ENCODE measurements at places on chromosomes 16 and 17. TPM values are rescaled to one million over a fixed set of nuclear protein-coding genes. Genes with fewer than 3 reads are reported as not detected.
A peak's percentile ranks its signal among the peaks of the same experiment; 100 is the strongest.

GRCh38 chr17:50180620-50181019 is 14.8 kb downstream of the SGCA start:
- no peak for DNase-seq
- H3K4me3 ChIP-seq: no peak overlapping the region
- no peaks in the 10 kb centered on the region for H3K36me3 ChIP-seq
- no peaks in the 10 kb centered on the region for H3K27me3 ChIP-seq
- H3K27ac ChIP-seq: no peak overlapping the region
- H3K4me1 ChIP-seq: peaks cover 13% of the 10 kb centered on the region

TMEM100 gene
- total RNA-seq: not detected

SLC16A13 gene
- 8.1 TPM for total RNA-seq

HSPB9 gene
- total RNA-seq: 0.11 TPM

ASGR1 gene
- 0.46 TPM for total RNA-seq

DNA sequence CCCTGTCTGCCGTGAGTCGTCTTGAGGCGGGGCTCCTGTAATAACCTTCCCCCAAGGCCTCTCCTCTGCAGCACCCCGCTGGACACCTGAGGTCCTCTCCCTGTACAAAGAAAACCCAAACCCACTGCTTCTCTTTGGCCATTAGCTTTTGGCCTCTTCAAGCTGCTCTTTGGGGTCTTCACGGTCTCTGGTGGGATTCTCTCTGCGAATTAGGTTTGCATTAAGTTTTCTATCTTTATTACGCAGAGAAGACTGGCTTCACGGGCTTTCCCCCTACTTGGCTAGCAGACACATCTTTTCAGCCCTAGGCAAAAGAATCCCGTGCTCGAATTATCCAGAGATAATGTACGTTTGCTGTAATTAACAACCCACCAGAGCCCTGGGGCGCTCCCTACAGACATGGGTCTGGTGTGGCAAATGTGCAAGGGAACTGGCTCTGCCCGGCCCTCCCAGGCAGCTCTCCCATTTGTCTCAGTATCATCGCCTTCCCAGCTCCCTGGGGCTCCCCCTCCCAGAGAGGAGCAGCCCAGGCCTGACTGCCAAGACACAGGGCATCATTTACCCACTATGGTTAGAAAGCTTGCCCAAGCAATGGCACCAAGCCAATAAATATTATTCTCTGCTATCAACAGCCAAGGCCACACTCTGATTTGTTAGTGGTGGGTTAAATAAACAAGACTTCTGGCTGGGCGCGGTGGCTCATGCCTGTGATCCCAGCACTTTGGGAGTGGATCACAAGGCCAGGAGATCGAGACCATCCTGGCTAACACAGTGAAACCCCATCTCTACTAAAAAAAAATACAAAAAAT is 24.7 kb upstream of the KLHDC4 start:
- H3K4me1 ChIP-seq: no peaks in the 10 kb centered on the region
- no peak overlapping the region for H3K4me3 ChIP-seq
- DNase-seq: no peak

DNA sequence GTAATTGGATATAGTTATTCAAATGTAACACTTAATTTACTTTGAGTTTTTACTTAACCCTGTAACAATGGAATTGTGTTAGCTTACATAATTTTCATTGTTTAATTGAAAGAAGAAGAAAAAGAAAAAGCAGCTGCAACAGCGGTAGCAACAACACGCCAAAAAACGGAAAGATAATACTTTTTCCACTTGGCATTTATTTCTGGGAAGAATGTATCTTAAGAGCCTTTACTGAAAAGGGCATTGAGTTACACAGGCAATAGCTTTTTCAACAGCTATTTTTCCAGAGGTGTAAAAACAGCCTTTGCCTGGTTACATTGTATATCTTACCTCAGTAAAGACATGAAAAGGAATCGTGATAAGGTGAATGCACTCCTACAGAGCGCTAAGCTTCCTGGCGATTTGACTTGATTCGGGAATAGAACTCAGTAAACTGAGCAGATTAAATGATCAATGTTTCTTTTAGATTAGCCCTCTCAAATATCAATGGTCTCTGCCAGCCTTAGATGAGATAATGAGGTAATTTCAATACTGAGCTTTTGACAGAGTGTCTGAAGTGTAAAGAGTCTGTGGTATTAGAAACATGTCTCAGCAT is 311.3 kb downstream of the CDH13 start:
- DNase-seq: no peak
- H3K36me3 ChIP-seq: no peaks in the 10 kb centered on the region
- H3K27me3 ChIP-seq: no peaks in the 10 kb centered on the region
- no peak overlapping the region for H3K27ac ChIP-seq
- H3K4me3 ChIP-seq: no peak overlapping the region
- no peaks in the 10 kb centered on the region for H3K4me1 ChIP-seq

PRSS22 gene
- total RNA-seq: not detected

DNA sequence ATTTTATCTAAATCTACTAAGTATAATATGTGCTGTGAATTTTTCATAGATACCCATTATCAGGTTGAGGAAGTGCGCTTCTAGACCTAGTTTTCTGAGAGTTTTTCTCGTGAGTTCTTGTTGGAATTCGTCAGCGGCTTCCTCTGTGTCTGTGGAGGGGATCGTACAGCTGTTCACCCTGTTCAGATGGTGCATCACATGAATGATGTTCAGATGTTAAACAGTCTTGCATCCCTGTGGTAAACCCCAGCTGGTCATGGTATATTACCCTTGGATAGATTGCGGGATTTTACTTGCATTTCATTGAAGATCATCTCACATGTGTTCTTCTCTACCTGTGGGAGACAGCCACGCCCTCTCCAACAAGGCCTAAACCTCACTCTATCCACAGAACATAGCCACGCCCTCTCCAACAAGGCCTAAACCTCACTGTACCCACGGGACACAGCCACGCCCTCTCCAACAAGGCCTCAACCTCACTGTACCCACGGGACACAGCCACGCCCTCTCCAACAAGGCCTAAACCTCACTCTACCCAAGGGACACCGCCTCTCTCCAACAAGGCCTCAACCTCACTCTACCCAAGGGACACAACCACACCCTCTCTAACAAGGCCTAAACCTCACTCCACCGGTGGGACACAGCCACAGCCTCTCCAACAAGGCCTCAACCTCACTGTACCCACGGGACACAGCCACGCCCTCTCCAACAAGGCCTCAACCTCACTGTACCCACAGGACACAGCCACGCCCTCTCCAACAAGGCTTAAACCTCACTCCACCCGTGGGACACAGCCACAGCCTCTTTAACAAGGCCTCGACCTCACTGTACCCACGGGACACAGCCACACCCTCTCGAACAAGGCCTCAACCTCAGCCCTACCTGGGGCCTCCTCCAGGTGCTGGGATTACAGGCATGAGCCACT is 180.2 kb upstream of the CHMP6 start:
- peaks cover 19% of the 10 kb centered on the region for H3K4me1 ChIP-seq
- H3K27me3 ChIP-seq: no peaks in the 10 kb centered on the region
- peak overlapping the region; percentile 31 for H3K4me3 ChIP-seq
- H3K36me3 ChIP-seq: peaks cover 6% of the 10 kb centered on the region
- DNase-seq: no peak
- no peak overlapping the region for H3K27ac ChIP-seq

- no peaks in the 10 kb centered on the region for H3K27me3 ChIP-seq
- H3K27ac ChIP-seq: no peak overlapping the region
- H3K36me3 ChIP-seq: no peaks in the 10 kb centered on the region
- DNase-seq: no peak
Measured at GRCh38 chr16:57648125-57648524, 19.7 kb downstream of the ADGRG1 start.

DNA sequence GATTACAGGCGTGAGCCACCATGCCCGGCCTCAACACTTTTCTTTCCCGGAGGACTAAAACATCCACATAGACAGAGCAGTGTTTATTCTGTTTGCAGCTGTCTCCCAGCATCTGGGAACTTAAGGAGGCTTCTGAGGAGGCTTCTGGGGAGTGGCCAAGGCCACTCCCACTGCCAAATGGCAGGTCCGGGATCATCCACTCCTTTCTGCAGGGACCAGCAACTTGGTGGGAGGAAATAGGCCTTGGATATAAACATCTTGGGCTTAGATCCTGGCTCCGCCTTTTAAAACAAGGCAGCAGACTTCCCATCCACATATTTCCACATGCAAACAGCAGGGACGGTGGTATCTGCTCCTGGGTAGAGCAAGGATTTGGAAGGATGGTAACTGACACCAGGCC is 14.1 kb upstream of the SPATA32 start:
- no peak overlapping the region for H3K27ac ChIP-seq
- no peaks in the 10 kb centered on the region for H3K4me1 ChIP-seq
- H3K36me3 ChIP-seq: peaks cover 26% of the 10 kb centered on the region
- no peak for DNase-seq

DNA sequence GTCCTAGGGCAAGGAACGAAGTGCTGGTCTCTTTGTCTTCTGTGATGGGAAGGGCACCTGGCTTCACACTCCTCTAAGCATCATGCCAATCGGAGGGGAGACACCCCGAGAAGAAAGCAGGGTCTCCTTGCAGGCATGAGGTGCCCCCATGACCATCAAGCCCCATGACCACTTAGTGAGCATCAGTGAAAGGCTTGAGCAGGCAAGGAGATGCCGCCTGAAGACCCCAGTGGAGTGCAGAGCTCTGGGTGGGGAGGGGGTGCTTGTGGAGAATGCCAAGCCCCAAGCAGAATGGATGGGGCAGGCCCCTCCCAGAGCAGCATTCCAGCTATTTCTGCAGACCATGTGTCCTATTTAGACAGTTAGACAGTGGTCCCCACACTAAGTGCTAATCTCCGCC is 232.7 kb upstream of the TNRC6C start:
- no peaks in the 10 kb centered on the region for H3K27me3 ChIP-seq
- no peak overlapping the region for H3K4me3 ChIP-seq
- no peak overlapping the region for H3K27ac ChIP-seq
- H3K4me1 ChIP-seq: no peaks in the 10 kb centered on the region
- no peaks in the 10 kb centered on the region for H3K36me3 ChIP-seq
- no peak for DNase-seq

MYH10 gene
- total RNA-seq: 6.7 TPM

GRCh38 chr16:30977502-30977901 is 7.5 kb upstream of the HSD3B7 start:
- no peaks in the 10 kb centered on the region for H3K4me1 ChIP-seq
- H3K36me3 ChIP-seq: peaks cover 20% of the 10 kb centered on the region
- no peak overlapping the region for H3K27ac ChIP-seq
- no peak for DNase-seq
- H3K4me3 ChIP-seq: no peak overlapping the region

DNA sequence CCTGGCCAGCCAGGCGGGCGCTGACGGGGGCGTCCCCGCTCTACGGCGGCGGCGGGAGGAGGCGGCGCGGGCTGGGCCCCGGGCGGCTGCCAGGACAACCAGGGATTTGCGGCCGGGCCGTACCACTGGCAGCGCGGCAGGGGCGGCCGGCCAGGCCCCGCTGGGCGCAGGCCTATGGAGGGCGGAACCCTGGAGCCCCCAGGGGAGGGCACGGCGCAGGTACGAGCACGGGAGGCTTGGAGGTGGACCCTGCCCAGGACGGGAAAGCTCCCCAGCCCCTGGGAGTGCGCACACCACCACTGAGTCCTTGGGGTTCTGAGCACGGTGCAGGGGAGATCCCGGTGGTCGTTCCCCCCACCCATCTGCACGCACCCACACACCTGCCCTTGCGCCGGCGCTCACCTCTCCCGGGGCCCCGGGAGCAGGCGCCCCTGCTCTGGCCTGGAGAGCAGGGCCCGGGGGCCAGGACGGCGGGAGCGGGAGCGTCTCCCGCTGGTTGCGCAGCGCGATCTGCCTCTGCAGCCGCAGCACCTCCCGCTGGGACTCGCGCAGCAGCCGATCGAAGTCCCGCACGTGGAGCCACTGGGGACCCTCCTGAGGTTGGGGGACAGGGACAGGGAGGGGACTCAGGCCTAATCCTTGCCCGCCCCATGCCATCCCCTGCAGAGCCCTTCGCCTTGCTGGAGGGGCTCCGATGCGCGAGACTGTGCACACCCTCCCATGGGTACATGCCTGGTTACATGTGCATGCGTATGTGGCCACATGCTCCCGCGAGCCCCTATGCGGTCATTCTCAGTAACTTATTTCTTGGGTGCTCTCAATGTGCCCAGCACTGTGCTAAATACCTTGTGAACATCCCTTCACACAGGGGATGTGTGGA is 3.9 kb downstream of the TSPOAP1 start:
- no peak for DNase-seq
- no peaks in the 10 kb centered on the region for H3K36me3 ChIP-seq
- no peak overlapping the region for H3K4me3 ChIP-seq

TK1 gene
- total RNA-seq: 86.2 TPM

DNA sequence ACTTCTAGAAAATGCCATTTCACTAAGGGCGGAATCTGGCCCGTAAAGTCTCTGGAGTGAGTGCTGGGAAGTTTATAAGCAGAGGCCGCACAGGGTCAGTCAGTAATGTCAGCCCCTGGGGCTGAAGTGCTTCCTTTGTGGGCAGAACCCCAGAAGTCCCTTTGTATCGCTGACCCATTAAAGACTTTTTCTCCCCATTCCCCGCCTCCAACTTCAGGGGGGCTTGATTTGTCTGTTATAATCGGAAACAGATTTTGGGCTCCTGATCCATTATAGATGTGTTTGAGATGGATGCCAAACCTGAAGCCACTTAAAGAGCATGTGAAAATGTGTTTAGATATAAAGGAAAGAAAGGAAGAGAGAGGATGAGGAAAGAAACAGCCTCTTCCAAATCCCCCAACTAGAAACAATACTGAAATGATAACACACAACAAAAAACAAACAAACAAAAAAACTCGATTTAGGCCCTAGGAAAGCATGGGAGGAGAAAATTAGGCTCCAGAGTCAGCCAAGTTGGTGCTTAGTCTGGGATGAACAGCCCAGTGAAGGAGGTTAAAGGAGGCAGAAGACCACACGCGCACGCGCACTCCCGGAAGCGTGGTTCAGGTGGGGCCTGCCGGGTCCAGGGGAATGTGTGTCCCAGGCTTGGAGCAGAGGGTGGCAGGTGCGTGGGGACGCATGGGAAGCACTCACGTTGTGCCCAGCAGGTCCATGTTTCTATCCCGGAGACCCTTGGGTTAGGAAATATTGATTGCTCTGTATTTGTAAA is 27.1 kb downstream of the MSI2 start:
- H3K27me3 ChIP-seq: no peaks in the 10 kb centered on the region
- H3K27ac ChIP-seq: no peak overlapping the region
- no peak for DNase-seq
- H3K4me1 ChIP-seq: peaks cover 56% of the 10 kb centered on the region
- H3K4me3 ChIP-seq: no peak overlapping the region

DNA sequence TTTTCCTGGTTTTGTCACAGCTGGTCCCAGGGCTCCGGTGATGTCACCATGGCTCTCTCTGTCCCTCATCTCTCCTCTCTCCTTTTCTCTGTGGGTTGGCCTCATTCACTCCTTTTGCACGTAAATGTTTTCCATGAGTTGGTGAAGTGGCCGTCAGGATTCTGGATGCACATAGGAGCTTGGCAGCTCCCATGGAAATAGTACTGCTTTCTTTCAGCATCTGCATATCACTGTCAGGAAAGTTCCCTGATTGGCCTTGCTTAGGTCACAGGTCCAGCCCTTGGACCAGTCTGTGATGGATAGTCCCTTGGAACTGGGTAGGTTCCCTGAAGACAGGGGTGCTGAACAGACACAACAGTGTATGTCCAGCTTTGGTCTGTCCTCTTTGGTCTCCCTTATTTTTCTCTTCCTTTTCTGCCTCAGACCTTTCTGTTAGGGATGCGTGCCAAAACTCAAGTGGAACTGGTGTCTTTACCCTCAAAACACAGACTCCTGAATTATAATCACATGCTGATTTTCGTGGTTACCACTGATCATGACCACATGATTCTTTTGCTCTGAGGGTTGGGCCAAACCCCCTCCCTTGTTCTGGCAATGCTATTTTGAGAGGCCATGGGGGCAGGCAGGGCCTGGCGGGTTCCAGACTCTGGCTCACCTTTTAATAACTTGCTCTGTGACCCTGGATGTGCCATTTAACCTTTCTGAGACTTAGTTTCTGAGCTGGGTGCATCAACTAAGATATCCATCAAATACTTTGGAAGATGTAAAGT is 99.0 kb downstream of the MSI2 start:
- no peaks in the 10 kb centered on the region for H3K27me3 ChIP-seq
- H3K27ac ChIP-seq: no peak overlapping the region
- no peak overlapping the region for H3K4me3 ChIP-seq
- peaks cover 31% of the 10 kb centered on the region for H3K4me1 ChIP-seq
- no peak for DNase-seq

NOS2 gene
- total RNA-seq: 0.07 TPM

Measured in CD8-positive, alpha-beta memory T cell (primary cell).